ENCODE measurements at places on chromosomes 3 and 15.

GRCh38 chr15:43516185-43516584 lies 1.2 kb upstream of the MAP1A start:
- no peak for DNase-seq

DNA sequence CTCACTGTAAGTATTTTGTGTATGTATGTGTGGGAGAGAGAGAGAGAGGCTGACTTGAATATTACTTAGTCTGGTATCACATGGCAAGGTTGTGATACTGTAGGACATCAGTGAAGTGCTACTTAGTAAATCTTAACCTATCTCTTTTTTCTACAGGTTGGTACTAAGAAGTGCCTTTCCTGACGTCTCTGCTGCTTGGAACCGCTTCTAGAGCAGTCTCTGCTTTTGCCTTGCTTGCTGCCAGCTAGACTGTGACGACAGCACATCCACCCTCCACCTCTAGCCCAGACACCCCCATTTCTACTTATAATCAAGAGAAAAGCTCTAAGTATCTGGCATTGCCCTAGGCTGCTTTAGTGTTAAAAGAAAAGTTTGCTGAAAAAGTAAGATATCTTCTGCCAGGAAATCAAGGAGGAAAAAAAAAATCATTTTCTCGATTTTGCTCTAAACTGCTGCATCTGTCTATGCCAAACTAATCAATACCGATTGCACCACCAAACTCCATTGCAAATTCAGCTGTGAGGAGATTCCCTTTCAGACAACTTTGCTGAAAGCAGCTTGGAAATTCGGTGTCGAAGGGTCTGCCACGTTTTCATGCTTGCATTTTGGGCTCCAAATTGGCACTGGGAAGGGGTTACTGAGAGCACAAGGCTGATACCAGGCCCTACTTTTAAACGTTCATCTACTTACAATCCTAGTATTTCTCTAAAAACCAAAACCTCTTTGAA lies 30.7 kb downstream of the MBNL1 start:
- no peak for DNase-seq

GRCh38 chr15:90603893-90604292 lies 74.2 kb downstream of the CRTC3 start:
- DNase-seq: no peak

- no peak for DNase-seq
These were observed 294.5 kb upstream of the LMCD1 start for GRCh38 chr3:8206971-8207617.

DNA sequence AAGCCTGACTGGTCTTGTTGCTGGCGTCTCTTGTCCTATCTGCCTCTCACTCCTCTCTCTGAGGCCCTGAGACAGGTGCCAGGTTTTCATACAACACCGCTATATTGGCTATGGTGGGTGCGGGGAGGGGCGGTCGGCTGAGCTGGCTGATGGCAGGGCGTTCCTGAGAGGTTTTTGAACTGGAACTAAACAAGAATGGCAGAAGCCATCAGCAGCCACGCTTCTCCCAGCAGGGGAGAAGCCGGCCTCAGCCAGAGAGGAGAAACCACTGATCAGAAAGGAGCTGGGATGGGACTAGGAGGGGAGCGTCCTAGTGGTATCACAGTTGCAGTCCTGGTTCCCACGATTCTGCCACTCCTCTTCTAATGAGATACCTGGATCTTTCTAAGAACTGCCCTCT lies 89.9 kb upstream of the PRR23E start:
- DNase-seq: no peak

DNA sequence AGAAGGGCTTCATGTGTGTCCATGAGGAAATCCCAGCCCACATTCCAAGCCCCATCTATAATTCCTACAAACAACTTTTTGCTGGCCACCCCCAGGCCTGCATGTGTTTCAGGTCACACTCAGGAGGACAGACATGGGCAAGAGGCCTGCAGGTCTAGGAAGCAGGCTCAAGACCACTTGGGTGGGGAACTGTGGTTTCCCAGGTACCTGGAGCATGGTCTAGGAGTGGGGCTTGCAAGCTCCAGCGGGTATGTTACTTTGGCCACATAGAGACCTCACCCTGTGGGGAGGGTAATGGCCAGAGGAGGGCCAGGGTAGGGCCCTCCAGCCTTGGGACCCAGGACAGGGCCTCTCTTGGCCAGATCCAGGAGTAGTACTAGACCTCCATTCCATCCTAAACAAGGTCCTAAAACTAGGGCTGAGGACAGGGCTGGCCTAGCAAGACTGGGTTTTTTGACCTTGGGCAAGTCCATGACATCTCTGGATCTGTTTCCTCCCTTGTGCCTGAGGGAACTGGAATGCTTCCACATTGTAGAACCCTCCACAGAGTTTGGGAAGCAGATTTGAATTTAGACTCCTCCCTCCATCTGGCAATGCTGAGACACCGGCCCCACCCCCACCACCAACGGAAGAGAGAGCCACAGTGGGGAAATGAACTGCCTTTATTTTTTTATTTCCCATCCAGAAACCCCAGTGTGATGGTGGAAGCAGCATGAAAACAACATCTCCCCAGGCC lies 22.3 kb downstream of the EAF1 start:
- DNase-seq: no peak

- no peak for DNase-seq
These were observed 24.5 kb upstream of the TM4SF1 start for GRCh38 chr3:149401926-149402310.

DNA sequence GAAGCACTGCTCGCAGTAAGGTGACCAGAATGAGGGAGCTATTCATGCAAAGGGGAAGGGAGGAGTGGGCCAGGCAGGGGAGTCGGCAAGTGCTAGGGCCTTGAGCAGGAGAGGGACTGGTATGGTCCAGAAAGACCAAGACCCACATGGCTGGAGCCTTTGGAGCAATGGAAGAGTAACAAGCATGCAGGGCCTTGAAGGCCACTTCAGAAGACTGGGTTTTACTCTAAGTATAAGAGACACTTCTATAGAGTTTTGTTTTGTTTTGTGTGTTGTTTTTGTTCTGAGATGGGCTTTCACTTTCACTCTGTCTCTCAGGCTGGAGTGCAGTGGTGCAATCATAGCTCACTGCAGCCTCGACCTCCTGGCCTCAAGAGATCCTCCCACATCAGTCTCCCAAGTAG lies 42.0 kb downstream of the BFSP2 start:
- DNase-seq: no peak

DNA sequence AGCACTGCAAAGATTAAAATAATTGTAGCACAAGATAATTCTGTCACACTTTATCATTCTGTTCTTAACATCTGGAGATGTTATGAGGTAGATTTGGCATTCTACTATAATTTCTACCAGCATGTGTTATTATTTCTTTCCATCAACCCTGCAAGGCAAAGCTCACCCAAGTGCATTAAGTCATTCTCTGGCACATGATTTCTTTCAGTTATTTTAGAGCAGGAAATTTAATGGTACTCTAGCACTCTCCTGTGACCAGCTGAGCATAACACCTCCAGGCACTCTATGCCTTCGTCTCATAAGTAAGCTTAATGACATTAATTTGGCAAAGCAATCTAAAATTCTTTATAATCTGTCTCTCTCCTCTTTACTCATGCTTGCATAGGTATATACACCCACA lies 300.2 kb upstream of the GPR149 start:
- no peak for DNase-seq
